ENCODE measurements at places on chromosomes 6 and 20. TPM values are rescaled to one million over a fixed set of nuclear protein-coding genes. Genes with fewer than 3 reads are reported as not detected.

DNA sequence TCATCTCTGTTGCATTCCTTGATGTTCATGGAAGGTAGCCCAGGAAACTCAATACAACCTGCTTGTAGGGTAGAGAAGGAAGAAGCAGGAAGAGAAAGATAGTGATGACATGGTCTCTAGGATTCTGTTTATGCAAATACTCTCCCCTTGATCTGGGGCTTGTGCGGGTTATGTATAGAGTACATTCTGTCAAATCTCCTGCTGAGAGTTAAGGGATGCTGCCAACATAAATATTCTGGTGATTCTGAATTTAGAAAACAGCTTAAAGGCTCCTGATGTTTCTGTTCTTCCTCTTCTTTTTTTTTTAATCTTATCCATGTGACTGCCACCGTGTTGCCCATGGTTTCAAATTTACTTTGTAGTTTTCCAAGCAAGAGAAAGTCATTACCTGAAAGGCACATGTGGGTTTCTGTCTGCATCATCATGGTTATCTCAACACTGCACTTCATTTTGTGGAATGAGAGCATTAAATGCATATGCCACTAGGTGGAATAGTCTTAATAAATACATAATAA, 150.6 kb downstream of the RPS12 start:
- no peak for DNase-seq

GRCh38 chr6:147441751-147442150, 66.7 kb upstream of the SAMD5 start:
- DNase-seq = no peak

- DNase-seq = peak; percentile 33
Measured at GRCh38 chr20:20837574-20838021, 125.2 kb upstream of the RALGAPA2 start.

DNA sequence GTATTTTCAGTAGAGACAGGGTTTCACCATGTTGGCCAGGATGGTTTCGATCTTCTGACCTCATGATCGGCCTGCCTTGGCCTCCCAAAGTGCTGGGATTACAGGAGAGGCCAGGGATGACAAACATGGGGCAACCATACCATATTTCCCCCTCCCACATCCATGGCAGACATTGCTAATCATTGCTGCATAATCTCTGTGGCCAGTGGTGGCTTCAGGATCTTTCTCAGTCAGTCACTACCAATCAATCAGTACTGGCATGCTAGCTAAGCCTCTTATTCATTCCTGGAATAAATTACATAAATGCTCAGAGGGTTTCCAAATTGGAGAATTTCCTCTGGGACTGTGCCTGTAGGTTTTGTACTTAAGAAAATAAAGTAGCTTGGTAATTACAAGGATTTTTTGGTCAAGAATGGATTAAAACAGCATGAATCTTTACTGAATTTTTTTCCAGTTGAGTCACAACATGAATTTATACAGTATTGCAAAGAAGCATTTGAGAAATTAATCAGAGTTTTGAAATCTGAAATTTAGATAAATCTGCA, 138.1 kb downstream of the FNDC1 start:
- no peak for DNase-seq

GRCh38 chr20:12175538-12175937, 257.8 kb downstream of the BTBD3 start:
- DNase-seq = no peak

The TBXT gene
- total RNA-seq = not detected

The CALHM6 gene
- total RNA-seq = 0.64 TPM

Measured in bronchial epithelial cell (primary cell).